ENCODE measurements at places on chromosomes 5 and 9. TPM values are rescaled to one million over a fixed set of nuclear protein-coding genes. Genes with fewer than 3 reads are reported as not detected.

- DNase-seq = no peak
Observed at GRCh38 chr9:119227422-119227821, 141.8 kb downstream of the BRINP1 start.

FABP6 gene
- total RNA-seq = not detected

- peak; percentile 40 for DNase-seq
Observed at GRCh38 chr9:27195191-27195590, 86.2 kb downstream of the TEK start.

GRCh38 chr9:29150606-29151005, 1577.3 kb upstream of the C9orf72 start:
- DNase-seq = no peak

OCLN gene
- 12.5 TPM for total RNA-seq

PCDHB14 gene
- total RNA-seq = 12.3 TPM

- DNase-seq = no peak
Observed at GRCh38 chr9:114685951-114686350, 4.0 kb upstream of the TEX48 start.

DNA sequence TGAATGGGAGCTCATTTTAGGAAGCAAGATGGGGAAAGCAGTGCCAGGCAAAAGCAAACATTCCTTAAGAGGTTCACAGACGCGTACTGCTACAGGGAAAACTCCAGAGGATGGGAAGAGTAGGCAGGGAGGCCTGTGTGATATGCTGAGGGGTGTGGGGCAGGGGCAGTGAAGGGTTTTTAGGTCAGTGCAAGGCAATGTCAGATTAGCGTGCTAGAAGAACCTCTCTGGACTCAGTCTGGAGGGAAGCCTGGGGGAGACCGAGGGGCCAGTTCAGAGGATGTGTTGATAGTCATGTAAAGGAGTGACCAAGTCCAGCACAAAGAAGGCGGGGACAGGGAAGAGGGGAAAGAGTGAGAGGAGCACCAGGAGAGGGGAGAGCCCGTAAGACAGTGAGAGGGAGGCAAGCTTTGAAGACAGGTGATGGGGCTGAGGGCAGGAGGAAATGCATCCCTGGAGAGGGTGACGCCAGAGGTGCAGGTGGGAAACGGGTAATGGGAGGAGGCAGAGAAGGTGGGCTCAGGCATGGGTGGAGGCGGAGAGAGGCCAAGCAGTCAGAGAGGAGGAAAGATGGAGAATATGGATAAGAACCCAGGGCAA, 134.5 kb downstream of the MTX3 start:
- no peak for DNase-seq

GRCh38 chr9:124813501-124814163, 36.7 kb downstream of the OLFML2A start:
- DNase-seq = peak; percentile 25

GHR gene
- 19.5 TPM for total RNA-seq

FSTL4 gene
- 1.4 TPM for total RNA-seq

TCF7 gene
- total RNA-seq = 0.96 TPM

DNA sequence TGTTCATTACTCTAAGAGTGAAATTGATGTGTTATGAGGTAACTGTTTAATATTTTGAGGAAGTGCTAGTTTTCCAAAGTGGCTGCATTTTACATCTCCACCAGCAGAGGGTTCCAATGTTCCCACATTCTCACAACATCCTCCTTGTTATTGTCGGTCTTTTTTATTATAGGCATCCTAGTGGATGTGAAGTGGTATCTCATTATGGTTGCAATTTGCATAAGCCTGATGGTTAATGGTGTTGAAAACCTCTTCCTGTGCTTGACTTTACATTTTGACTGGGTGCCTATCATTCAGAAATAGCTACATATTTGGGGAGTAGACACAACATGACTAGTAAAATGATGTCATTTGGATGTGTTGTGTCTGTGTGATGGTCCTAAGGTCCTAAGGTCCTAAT, 143.6 kb downstream of the MRPS30 start:
- peak; percentile 21 for DNase-seq

CDC20B gene
- total RNA-seq = 0.96 TPM

GRCh38 chr9:35738924-35739323, 6.5 kb downstream of the CREB3 start:
- no peak for DNase-seq
